ENCODE measurements at places on chromosomes 5 and 9. TPM values are rescaled to one million over a fixed set of nuclear protein-coding genes. Genes with fewer than 3 reads are reported as not detected.

The DNAJC25 gene
- 9.6 TPM for total RNA-seq

The ABLIM3 gene
- total RNA-seq: 2.2 TPM

The SLC6A18 gene
- total RNA-seq: not detected

The SPACA9 gene
- total RNA-seq: 0.78 TPM

The CCL27 gene
- total RNA-seq: not detected

The RETREG1 gene
- 2.3 TPM for total RNA-seq

The RALGDS gene
- 15.5 TPM for total RNA-seq

The ACTBL2 gene
- not detected for total RNA-seq

The FAM151B gene
- total RNA-seq: not detected

The IL4 gene
- total RNA-seq: not detected

The SOX30 gene
- total RNA-seq: 1.4 TPM

The TLE1 gene
- 125 TPM for total RNA-seq

The CAMSAP1 gene
- 57.6 TPM for total RNA-seq

The PCDHGB1 gene
- total RNA-seq: 8.9 TPM

The ZBED3 gene
- total RNA-seq: 8.0 TPM

The SPATA31E1 gene
- not detected for total RNA-seq

The SHROOM1 gene
- total RNA-seq: 4.3 TPM

The ANGPTL2 gene
- total RNA-seq: 7.1 TPM

The FSD1L gene
- 10.9 TPM for total RNA-seq

The MLANA gene
- total RNA-seq: not detected

The IFNA5 gene
- not detected for total RNA-seq

The SEMA6A gene
- 355 TPM for total RNA-seq

The PCDHB5 gene
- total RNA-seq: 37.7 TPM

The INIP gene
- 26.7 TPM for total RNA-seq

The SHISAL2B gene
- total RNA-seq: 3.9 TPM

Measured in GM23338 (cell line).